ENCODE measurements at places on chromosomes 2 and 18. TPM values are rescaled to one million over a fixed set of nuclear protein-coding genes. Genes with fewer than 3 reads are reported as not detected.

POTEJ gene
- total RNA-seq: not detected

SGPP2 gene
- 34.4 TPM for total RNA-seq

DOK6 gene
- total RNA-seq: 12.5 TPM

LHCGR gene
- 0.19 TPM for total RNA-seq

GRCh38 chr2:73968357-73968937 lies 16.3 kb upstream of the TET3 start:
- no peak for DNase-seq

GRCh38 chr18:12001421-12001820 lies 20.1 kb downstream of the IMPA2 start:
- DNase-seq: no peak

DNA sequence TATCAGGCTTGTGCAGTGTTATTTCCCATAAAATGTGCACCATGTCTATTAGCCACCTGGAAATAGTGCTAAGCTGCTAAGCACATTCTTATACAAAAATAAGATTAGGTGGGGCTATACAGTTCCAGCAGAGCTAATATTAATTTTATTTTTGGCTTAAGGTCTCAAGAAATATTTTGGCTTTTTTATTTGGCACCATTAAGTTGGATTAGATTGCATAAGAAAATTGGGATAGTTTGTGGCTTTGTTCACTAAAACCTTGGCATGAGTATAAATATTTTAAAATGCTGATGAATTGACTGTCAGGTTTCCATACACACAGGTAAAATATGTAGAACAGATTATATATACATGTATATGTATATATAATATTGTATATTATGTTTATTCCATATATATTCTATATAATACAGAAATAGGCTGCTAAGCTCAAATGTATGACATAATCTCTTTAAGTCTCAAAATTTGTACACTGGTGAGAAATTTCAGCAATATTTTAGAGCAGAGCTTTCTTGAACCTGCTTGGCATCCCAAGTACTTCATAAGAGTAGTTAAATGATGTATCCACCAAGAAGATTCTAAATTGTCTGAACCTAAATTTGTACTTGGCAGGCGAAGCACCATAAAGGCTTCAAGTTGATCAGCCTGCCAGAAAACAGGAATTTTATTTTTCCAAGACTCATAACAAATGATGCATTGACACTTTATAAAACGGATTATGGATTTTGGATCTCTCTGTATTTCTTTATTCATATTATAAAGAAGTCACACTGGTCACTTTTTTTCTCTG lies 32.6 kb downstream of the CCDC102B start:
- no peak for DNase-seq

- no peak for DNase-seq
These were observed 205.1 kb downstream of the DNAH7 start for GRCh38 chr2:195863564-195863963.

DNA sequence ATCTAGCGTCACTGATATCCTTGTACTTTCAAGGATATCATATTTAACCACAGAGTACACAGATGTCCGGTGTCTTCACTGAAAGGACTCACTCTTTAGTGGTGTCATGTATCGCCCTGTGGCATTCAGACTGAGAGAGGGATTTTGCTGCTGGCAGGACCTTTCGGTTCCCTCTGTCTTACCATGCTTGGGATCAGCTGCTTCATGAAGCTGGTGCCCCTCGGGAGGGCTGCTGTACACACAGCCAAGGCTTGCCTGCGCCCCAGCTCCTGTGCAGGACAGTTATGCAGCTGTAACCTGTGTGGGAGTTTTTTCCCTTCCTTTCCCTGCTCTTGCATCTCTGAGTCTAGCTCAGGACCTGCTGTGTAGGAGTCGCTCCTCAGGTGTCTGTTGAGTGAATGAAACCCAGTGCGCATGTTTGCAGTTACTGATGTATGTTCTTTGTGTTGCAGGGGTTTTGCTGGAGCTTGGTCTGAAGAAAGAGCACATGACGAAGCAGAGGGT lies 64.4 kb downstream of the GREB1 start:
- DNase-seq: no peak

DNA sequence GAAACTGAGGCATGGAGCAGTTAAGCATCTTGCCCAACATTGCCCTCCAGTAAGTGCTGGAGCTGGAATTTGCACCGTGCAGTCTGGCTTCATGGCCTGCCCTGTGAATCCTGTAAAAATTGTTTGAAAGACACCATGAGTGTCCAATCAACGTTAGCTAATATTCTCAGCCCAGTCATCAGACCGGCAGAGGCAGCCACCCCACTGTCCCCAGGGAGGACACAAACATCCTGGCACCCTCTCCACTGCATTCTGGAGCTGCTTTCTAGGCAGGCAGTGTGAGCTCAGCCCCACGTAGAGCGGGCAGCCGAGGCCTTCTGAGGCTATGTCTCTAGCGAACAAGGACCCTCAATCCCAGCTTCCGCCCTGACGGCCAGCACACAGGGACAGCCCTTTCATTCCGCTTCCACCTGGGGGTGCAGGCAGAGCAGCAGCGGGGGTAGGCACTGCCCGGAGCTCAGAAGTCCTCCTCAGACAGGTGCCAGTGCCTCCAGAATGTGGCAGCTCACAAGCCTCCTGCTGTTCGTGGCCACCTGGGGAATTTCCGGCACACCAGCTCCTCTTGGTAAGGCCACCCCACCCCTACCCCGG lies 1.3 kb downstream of the PROC start:
- DNase-seq: no peak

- DNase-seq: peak; percentile 32
These were observed 713 bp downstream of the ATOH8 start for GRCh38 chr2:85754313-85755095.

- peak; percentile 65 for DNase-seq
These were observed 786 bp downstream of the TET3 start for GRCh38 chr2:73985308-73986084.

- DNase-seq: no peak
These were observed 655.9 kb downstream of the DCC start for GRCh38 chr18:52995875-52996274.

DNA sequence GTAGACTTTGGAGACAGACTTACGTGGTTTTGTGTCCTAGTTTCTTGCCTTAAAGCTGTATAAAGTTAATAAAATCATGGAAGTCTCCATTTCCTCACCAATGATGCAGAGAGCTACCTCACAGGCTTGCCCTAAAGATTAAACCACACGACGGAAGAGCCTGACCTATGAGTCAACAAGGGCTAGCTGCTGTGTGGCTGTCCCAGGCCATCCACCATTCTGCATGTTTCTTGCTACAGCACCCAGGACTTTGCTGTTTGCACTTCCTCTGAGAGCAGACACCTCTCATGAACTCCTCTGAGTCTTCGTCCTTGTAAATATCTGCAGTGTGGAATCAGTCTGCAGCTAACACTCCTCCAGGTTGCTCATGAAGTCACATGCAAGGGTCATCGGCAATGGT lies 160.0 kb upstream of the TRIB2 start:
- DNase-seq: no peak

GRCh38 chr2:150532879-150533278 lies 45.4 kb upstream of the RND3 start:
- DNase-seq: no peak

DNA sequence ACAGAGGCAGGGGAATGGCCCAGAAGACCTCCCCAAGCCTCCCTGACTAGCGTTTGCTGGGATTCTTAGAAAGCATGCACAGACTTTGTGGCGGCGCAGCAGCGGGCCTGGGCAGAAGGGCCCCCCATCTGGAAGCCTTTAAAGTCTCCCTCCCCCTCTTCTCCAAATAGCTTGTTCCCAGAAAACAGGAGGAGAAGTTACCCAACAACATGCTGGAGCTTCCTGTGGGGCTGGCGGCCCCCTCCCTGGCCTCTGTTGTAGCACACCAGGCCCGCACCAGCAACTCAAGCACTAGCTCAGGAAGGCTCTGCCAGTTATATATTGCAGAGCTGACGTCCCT lies 334.8 kb downstream of the DYSF start:
- DNase-seq: no peak

- DNase-seq: no peak
These were observed 148.1 kb upstream of the SIX3 start for GRCh38 chr2:44793322-44793870.

- DNase-seq: no peak
These were observed 276.1 kb upstream of the HDAC4 start for GRCh38 chr2:239676716-239677452.

GRCh38 chr2:185208261-185208660 lies 530.3 kb upstream of the FSIP2 start:
- no peak for DNase-seq

DNA sequence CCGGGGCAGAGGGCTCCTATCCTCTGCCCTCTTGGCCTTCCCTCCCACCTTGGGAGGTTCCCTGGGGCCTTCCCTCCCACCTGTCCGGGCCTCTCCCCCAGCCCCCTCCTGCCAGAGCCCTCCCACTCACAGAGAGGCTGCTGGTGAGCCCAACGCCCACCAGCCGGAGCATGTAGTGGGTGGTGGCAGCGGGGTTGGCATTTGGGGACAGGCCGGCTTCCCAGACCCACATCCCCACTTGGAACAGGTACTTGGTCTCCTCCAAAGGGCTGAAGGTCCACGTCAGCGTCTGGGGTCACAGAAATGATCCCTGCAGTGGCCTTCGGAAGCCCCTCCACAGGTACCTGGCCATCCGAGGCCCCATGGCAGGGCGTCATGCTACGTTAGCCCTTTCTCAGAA lies 19.3 kb downstream of the CFAP65 start:
- no peak for DNase-seq

- DNase-seq: no peak
These were observed 98.2 kb upstream of the MAP3K20 start for GRCh38 chr2:172977270-172978062.

DNA sequence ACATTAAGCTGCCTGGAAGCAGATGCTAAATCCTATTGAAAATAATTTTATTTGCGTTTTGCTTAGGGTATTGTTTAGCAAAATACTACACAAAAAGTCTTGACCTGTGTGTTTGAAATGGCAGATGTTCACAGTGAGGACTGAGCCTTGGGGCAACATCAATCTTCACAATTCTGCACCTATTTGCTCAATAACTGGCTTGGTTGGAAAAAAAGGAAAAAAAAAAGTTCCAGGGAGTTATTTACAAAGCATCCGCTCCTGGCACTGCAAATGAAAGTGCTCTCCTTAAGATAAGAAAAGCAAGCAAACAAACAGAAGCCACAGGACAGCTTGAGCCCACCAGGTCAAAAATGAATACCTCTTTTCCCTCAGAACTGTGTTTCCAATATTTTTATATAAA lies 77.7 kb downstream of the MAP2 start:
- DNase-seq: no peak

DNA sequence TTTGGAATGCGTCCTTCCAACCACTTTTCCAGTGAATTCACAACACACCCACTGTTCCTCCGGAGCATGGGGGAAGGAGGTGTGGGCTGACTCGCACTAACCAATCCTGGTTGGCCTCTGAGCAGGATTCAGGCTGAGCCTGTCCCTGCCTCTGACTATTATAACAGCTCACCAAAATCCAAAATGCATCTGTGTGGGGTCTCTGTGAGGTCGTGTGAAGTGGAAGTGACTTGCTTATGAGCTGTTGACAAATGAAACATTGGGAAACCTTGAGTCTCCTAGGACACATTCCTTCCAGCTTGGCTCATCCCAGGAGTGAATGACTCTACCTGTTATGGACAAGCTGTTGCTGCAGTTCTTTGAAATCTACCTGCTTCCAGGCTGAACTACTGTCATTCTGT lies 1.5 kb downstream of the CIDEA start:
- no peak for DNase-seq

DNA sequence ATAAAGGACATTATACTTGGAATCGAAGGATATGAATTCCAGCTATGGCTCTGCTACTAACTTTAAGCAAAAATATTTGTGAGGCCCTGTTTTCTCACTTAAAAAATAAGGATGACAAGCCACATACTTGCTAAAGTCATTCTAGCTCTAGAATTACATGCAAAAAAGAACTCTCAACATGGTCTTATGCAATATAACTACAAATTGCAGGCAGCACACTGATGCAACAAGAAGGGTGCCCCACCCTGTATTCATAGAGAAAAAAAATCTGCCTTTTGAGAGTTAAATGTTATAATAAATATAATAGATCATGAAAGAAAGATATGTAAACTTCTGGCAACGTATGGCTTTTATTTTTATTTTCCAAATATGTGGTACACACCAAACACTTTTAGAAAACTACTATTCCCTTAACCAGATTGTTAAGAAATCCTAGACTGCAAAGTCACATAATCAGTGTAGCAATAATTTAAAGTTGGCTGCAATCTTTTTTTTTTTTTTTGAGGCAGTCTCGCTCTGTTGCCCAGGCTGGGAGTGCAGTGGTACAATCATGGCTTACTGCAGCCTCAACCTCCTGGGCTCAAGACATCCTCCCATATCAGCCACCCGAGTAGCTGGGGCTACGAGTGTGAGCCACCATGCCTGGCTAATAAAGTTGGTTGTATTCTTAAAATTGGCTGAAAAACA lies 40.2 kb upstream of the WDSUB1 start:
- no peak for DNase-seq
